Activated gamma-delta T cell treated with anti-CD3 and anti-CD28 coated beads, Interleukin-2, amount 50 U/mL, for 16 hours (primary cell): ENCODE measurements at places on chromosomes 3 and 15.

GRCh38 chr3:102533784-102534183 is 99.0 kb downstream of the ZPLD1 start:
- no peak for DNase-seq

- no peak for DNase-seq
These were observed 17.7 kb downstream of the ACVR2B start for GRCh38 chr3:38471260-38471857.

DNA sequence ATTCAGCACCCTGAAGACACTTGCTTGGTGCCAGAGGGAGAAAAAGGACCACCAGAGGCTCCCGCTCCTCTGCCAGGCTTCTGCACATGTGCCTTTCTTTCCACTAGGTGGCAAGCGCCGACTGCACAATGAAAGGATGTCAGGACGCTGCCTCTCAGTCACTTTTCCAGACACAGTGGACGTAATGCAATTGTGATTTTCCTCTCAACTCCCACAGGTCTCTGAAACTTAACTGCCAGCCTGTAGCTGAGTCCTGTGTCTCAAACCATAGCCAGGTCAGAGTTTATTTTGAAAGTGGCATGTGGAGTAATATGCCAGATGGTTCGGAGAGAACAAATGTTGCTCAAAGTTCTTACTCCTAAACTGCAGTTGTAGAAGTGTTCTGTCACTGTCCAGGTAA is 162.9 kb downstream of the ITPR1 start:
- no peak for DNase-seq

DNA sequence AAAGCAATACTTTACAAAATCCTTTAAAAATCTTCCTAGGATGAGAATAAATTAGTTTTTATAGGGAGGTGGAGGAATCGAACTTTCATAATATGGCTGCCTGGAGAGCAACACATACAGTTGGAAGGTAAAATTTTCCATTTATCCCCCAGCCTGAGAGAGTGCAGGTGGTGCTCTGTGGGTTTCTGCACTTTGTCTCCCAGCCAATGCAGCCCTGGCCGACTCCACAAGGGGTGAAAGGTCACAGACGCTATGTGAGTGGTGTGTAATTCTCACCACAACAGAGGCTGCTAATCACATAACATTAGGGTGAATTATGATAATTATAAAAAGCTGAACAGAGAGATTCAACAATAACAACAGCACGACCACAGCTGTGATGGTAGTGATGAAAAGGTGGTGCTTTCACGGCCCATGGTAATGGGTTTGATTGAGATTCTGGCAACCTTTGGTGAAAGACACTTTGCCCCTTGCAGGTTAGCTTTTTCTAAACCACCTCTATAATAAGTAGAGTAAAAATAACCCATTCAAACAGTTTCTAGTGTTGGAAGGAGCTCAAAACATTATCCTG is 30.1 kb upstream of the NANOGP8 start:
- no peak for DNase-seq

DNA sequence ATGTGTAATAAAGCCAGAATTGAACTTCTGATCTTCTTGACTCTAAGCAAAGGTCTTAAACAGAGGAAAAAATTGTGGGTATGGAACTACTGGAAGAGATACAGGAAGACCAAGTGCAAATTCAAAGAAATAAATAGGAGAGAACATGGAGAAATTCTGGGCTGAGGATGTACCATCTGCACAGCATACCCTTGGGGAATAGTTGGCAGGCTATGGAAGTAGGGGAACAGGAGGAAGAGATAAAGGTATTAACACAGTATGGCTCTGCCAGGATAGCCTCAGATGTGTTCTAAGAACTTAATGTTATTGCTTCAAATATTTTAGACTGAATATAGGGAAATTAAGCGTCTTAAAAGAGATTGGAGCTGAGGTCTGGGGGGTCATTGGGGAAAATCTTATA is 485.4 kb downstream of the CNTN3 start:
- DNase-seq = no peak

DNA sequence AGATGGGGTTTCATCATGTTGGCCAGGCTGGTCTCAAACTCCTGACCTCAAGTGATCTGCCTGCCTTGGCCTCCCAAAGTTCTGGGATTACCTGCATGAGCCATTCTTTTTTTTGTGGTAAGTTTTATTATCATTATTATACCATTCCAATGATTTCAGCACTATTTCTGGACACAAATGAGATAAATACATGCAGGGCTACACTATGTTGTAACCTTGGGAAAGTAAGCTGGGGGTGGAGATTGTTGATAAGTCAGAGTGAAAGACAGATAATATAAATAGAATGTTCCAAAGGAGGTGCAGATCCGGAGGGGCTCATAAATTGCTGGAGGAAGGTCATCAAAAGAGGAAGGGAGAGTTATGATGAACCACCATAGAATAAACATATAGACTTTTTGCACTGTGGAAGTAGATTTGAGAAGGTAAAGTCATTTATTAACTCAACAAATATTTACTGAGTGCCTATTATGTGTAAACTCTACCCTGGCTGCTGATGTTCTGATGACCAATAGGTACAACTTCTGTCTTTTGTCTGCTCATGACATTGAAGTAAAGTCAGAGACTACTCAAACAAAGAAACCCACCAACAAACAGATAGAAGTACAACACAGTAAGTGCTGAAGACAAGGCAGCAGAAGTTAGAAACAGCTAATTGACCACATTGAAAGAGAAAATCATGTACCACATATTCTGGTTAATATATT is 478.9 kb upstream of the GOLIM4 start:
- DNase-seq = no peak

GRCh38 chr3:155676252-155676981 is 68.5 kb downstream of the PLCH1 start:
- DNase-seq = no peak

GRCh38 chr3:151556596-151556995 is 95.7 kb upstream of the IGSF10 start:
- DNase-seq = no peak

DNA sequence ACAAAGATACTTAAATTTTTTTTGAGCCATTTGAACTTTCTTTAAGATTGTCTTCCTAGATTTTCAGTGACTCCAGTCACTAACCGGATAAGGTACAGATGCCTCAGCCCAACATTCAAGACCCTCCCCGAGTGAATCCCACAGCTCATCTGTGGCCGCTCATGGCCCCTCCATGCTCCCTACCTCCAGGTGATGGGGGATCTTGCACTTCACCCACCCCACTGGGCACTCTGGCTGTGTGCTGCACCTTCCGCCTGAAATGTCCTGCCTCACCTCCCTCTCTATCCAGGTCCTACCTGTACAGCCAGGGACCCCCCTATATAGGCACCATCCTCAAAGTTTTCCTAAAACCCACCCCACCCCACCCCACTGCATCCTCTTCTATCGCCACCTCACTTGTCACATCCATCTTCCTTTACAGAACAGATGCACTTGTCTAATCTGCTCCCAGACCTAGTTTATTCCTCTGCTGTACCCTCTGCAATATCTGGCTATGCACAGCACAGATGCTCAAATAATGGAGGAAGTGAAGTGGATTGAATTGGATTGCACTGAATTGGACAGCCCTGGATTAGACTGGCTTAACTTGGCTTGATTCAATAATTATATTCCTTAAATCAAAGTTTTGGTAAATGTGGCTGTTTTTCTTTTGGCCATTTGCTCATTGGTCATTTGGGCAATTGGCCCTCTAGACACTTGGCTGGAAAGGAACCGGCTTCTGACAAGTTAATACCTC is 24.5 kb downstream of the NTRK3 start:
- no peak for DNase-seq

DNA sequence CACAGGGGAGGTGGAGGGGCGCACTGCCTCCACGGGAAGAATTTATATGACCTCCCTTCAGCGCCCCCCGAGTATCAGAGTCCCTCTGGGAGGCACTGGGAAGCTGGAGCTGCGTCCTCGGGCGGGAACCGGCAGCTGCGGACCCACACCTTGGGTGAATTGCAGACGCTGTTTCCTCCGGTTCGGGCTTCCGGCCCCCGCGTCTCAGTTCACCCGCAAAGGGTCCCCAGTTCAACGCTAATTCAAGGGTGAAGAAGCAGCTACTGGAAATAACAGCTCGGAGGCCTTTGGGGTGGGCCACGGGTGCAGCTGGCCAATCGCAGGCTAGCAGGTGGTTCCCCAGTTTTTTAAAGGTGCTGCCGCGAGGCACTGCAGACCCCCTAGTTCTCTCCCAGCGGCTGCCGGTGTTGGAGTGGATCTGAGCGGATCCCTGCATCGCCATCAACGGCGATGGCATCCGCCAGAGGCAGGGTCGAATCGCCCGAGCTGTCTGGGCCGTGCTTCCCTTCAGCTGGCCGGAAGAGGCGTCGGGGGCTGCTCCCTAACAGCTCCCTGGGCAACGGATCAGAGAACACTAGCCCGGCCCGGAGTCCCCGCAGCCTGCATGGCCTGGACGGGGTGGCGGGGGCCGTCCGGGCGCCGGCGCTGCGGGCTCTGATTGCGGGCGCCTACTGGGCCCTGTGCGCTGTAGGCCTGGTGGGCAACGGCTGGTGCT is 19.4 kb upstream of the ADAMTS7 start:
- DNase-seq = no peak

GRCh38 chr3:24110051-24110450 is 165.0 kb downstream of the NR1D2 start:
- no peak for DNase-seq

- DNase-seq = no peak
These were observed 213.6 kb upstream of the LINGO1 start for GRCh38 chr15:77846360-77846759.

DNA sequence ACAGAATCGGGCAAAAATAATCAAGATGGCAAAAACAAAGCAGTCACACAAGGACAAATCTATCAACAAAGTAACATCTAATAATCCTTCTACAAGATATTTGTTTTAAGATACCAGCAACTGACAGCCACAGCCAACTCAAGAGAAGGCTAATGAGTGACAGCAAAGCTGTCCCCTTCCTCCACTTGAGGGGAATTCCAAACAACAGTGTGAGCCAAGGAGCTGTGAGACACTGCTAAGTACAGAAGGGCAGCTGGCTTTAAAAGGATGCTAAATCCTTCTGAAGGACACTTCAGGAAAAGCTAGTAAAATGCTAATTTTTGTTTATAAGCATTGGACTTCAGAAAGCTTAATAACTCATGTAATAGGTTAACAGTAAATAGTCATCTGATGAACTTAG is 120.3 kb upstream of the GOLGA8J start:
- DNase-seq = no peak

DNA sequence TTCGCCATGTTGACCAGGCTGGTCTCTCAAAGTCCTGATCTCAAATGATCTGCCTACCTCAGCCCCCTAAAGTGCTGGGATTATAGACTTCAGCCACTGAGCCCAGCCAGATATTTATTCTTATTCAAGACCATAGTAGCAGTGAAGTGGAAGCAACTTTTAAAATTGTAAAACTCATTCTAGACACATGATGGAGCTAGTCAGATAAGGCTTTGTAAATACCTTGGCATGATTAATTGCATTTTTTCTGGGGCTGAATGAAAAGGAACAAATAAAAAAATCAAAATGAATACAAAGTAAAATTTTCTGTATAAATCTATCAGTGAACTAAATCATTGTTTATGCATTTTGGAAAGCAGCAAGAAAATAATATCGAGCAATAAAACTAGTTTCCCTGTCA is 4.1 kb upstream of the MYO1E start:
- DNase-seq = no peak

- no peak for DNase-seq
These were observed 25.9 kb downstream of the RNF111 start for GRCh38 chr15:59013246-59013873.

DNA sequence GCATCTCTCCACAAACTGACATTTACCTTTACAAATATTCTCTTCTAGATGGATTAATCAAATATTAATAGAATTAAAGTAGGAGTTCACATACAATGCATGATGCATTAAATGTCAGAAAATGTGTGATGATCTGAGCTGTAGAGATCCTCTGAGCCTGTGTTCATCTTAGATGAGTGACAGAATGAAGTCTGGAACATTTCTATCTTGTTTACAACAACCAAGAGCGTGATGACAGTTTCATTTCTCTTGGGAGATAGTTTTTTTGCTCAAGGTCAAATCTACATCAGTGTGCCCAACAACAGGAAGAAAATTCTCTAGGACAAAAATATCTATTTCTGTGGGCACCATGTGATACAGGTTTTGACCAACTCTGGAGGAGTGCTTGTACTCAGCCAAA is 211.9 kb downstream of the MYRIP start:
- no peak for DNase-seq

DNA sequence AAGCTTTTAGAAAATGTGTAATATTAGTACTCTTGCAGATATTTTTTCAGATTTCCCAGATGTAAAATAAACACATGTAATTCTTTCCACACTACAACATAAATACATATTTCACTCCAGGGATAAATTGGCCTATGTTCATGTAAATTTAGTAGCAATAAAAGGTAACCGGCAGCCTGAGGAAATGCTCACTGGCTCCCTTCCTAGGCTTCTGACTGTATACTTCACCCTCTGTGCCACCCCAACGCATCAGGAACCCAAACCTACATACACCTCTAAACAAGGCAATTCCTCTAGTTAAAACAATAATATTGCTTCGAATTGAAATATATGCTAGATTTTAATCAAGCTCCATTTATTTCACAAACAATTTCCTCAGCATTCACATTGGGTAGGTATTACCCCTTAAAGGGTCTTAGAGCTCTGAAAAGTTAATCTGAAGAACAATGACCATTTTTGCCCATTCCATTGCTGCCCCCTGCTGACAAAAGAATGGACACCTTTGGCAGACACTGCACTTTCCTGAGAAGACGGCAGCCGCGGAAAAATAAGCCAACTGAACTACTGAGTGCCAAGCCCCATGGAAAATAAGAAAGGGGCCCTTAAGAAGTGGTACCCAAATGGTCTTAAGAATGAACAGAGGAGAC is 212.5 kb downstream of the OSBPL10 start:
- peak; percentile 33 for DNase-seq

- no peak for DNase-seq
These were observed 60.8 kb downstream of the PLS1 start for GRCh38 chr3:142657033-142657432.

- no peak for DNase-seq
These were observed 81.0 kb upstream of the NMNAT3 start for GRCh38 chr3:139758654-139759291.

- DNase-seq = no peak
These were observed 151.6 kb downstream of the FOXB1 start for GRCh38 chr15:60155661-60156060.

DNA sequence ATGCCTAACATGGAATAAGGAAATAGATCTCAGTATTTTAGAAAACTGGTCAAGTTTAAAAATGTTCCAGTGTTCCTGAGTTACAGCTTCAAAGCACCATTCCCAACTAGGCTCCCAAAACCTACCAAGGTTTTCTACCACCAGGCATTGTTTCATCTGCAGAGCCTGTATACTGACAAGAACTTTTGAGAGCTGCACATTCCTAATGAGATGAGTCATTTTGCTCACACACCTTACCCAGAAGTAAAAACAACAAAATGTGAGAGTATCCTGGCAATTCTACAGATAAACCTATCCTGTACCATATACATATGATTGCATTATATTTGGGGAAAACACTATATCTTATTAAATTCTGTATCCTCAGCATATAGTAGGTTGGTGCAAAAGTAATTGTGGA is 90.7 kb downstream of the ATP8B4 start:
- no peak for DNase-seq

- no peak for DNase-seq
These were observed 37.8 kb downstream of the MINDY4B start for GRCh38 chr3:150867434-150867833.

- DNase-seq = no peak
These were observed 845.5 kb downstream of the ROBO2 start for GRCh38 chr3:77885381-77885780.
